ENCODE measurements at places on chromosomes 1 and 21.

- peak; percentile 5 for DNase-seq
Measured at GRCh38 chr1:17365293-17365692, 6.7 kb upstream of the PADI6 start.

GRCh38 chr1:92502247-92502646, 15.5 kb upstream of the GFI1 start:
- no peak for DNase-seq

DNA sequence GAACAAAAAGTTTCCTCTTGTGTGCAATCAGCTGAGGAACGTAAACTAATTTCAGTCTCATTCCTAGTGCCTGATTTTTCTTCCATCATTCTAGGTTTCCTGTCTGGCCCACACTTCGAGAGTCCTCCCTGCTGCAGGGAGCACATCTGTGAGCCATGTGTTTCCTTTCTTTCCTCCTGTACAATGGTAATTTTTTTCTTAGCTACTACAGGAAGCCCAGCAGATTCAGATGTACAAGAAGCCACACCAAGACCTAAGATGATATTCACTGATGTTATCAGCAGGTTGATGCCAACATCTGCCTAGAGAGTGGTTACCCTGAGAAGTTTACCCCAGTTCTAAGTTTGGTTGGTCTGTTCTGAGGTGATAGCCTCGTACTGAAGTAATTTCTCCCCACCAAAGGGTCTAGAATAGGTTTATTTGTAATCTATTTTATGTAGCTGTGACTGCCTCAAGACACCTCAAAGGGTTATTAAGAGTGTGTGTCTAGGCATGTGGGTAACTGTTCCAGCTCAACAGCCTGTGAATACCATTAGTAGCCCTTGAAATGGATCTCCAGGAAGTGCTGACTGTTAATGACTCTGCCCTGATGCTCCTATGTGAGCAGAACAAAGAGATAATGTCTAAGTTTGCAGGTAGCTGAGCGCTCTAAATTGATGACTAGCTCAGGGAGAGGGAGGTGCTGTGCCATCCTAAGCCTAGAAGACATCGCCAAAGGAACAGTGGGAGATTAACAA, 31.7 kb upstream of the CLDN14 start:
- DNase-seq: peak; percentile 4

DNA sequence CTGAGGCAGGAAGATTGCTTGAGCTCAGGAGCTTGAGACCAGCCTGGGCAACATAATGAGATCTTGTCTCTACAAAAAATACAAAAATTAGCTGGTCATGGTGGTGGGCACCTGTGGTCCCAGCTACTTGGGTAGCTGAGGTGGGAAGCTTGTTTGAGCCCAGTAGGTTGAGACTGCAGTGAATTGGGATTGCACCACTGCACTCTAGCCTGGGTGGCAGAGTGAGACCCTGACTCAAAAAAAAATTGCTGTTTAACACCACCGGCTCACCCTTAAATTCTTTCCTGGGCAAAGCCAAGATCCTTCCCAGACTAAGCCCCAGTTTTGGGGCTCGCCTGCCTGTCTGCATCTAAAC, 6.6 kb upstream of the NSUN4 start:
- DNase-seq: no peak

DNA sequence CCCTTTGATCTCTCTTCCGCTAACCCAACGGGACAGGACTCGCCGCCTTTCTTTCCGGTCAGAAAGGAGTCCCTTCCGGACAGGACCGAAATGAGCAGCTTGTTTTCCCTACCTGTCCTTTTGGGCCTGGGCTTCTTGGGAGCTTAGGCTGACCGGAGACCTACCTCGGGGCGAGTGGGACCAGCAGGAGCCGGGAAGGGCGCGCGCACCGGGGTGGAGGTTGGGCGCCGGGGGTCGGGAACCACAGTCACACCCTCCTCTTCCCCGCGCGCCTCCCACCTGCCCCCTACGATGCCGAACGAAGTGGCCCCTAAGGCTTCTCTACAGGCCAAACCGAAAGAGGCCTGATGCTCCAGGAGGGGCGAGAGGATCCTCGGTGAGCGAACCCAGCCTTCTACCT, 95.2 kb downstream of the PRKAB2 start:
- no peak for DNase-seq

GRCh38 chr1:185742403-185742802, 8.2 kb downstream of the HMCN1 start:
- no peak for DNase-seq

DNA sequence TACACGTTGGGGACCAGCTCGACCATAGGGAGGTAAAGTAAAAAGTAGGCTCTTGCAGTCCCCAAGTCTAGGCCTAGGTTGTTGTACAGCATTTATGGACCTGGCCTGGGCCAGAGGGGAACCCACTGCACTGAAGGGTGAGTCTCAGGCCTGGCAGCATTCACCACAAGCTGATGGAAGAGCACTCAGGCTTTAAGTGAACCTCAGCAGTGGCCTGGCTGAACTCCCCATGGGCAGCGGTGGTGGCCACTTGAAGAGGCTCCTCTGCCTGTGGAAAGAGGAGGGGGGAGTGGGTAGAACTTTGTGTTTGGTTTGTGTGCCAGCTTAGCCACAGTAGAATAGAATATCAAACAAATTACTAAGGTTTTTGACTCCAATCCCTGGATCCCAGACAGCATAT, 176.2 kb upstream of the PRMT6 start:
- DNase-seq: no peak

- DNase-seq: no peak
Measured at GRCh38 chr1:35674111-35674510, 32.8 kb upstream of the PSMB2 start.

DNA sequence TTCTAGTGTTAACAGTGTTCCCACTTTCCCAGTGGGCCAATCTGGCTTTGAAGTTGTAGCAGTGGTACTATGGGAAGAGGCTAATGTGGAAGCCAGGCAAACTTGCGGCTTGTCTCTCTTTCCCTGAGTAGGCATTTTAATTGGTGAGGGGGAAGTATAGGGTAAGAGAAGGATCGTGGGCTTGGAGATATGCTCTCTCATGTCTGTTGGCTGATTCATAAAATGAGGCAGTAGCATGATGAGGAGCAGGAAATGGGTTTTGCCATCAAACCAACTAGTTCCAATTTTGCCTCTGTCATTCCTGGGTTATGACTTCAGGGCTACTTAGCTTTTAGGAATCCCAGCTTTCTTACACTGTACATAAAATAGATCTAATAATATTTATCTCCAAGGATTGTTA, 12.1 kb downstream of the C8A start:
- DNase-seq: no peak

DNA sequence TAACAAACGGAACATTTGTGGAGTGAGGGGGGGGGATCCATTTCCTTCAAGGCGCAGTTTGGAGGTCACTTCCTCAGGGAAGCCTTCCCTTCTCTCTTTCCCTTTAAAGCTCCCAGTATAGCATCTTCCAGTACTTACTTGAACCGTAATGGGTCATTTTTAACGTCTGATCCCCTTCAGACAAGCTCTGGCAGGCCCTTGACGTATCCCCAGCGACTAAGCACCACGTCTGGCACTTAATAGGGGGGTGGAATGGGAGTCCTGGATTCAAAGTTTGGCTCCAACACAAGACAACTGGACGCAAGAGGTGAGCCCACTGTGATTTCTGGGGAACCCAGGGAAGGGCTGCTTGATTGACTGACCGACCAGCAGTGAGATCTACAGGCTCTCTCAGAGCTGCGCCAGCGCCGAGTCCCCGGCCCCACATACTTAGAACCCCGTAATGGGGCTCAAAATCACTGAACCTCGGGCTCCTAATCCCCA, 441 bp downstream of the YARS1 start:
- no peak for DNase-seq

- DNase-seq: no peak
Measured at GRCh38 chr1:154485910-154486496, 16.0 kb upstream of the TDRD10 start.

- DNase-seq: no peak
Measured at GRCh38 chr1:90768098-90768497, 51.0 kb upstream of the BARHL2 start.

DNA sequence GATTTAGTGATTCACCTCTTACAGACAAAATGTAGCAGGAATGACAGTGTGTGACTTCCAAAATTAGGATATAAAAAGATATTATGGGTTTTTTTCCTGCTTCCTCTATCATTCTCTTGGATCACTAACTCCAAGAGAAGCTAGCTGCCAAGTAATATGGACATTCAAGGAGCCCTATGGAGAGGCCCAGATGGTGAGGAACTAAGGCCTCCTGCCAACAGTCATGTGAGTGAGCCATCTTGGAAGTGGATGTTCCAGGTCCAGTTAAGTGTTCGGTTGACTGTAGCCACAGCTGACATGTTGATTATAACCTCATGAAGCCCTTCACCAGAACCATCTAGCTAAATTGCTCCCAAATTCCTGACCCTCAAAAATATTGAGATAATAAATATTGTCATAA, 38.8 kb downstream of the CD160 start:
- no peak for DNase-seq

GRCh38 chr1:80218112-80218511, 1211.6 kb upstream of the ADGRL4 start:
- no peak for DNase-seq

DNA sequence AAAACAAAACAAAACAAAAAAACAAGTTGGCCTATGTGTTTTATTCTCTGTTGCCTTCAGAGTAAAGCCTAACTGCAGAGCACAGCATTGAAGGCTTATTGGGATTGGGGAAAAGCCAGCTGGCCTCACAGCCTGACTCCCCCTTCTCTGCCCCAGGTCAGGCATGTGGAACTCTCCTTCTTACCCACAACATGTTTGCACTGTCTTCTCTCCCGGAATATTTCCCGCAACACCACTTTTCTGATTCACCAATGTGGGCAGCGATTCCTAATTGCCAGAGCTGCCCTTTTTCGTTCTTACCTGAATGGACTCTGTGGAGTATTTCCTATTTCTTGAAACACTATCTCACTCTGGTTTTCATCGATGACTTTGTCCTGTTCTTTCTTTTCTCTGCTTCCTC, 2.8 kb upstream of the TARBP1 start:
- DNase-seq: no peak

- no peak for DNase-seq
Measured at GRCh38 chr1:31577515-31578192, 1.3 kb downstream of the TINAGL1 start.

DNA sequence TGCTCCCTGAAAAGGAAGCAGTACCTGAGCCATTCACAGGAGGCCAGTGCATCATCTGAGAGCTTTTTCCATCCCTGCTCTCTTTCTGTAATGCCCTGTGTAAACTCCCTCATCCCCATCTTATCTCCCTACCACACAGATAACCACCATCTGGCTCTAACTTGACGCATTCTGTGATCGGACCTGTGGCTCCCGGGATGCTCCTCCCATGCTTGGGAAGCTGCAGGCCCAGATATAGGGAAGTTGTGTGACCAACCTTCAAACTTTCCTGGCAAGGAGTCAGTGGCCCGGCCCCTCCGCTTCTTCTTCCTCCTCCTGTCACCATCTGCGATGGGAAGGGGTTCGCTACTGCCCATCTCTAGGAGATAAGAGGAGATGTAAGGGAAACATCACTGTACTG, 21.1 kb downstream of the MKNK1 start:
- DNase-seq: no peak

- DNase-seq: no peak
Measured at GRCh38 chr1:207251066-207251465, 70.4 kb upstream of the CD55 start.

DNA sequence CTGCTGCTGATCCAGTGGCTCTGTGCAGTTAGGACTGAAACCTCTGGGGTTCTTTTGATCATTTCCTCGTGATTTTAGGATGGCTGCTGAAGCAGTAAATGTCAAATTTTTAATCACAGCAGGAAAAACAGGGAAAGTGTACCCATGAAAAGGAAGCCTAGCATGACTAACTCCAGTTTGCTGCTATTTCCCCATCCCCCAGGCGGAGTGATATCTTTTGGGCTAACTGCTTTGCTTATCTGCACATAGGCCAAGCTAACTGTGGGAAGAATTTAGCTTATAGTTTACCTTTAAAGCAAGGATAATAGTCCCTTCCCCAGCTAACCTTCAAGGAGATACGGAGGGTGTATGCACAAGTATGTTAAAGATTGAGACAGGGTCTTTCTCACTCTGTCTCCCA, 149.8 kb upstream of the TNR start:
- DNase-seq: no peak

Measured in GDM1 (cell line).